ENCODE measurements at places on chromosomes 13 and 19.
A peak's percentile ranks its signal among the peaks of the same experiment; 100 is the strongest.

DNA sequence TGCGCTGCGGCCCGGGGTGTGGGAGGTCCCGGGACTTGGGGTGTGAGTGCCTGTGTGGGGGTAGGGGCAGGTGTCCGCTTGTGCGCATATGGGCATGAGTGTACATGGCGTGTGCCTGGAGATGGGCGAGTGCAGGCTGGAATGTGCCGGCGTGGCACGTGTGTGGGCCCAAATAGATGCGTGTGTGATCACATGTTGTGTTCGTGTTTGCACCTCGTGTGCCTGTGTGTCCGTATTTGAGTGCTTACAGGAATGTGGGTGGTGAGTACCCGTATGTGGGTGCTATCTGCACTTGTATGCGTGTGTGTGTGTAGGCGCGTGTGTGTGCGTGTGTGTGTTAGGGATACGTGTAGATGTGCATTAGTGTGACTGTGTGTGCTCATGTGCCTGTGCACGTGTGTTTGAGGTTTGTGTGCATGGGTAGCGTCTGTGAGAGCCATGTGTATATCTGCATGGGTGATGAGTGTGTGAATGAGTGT is 3.4 kb downstream of the ZNF536 start:
- no peak for DNase-seq

DNA sequence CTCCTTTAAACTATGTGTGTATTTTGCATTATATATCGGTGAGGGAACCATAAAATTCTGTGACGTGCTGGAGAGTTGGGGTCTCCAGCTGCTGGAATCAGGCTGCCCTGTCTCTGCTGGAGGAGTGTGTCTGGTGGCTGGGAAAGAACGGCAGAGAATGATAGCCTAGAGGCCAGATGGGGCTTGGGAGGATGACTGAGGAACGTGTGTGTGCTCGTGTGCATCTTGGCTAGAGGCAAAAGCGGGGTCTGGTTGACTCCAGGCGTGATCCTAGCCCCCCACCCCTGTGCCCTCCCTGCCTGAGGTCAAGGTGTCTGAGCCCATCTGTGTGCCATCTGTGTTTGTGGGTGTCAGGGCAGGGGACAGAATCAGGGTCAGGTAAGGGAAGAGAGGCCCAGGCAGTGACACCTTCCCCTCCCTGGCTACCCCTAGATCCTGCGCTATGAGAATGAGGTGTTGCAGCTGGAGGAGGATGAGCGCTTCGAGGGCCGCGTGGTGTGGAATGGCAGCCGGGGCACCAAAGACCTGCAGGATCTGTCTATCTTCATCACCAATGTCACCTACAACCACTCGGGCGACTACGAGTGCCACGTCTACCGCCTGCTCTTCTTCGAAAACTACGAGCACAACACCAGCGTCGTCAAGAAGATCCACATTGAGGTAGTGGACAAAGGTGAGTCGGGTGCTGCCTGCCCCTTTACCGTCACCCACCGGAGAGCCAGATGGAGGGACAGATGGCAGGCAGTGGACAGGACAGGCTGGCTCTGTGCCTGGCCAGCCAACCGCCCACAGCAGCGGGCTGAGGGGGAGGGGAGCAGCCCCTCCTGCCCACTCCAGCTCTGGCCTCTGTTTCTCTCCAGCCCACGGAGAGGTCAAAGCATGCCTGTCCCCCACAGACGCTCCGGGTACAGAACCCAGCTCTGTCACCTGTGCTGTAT is 3.1 kb downstream of the SCN1B start:
- DNase-seq, result no peak

DNA sequence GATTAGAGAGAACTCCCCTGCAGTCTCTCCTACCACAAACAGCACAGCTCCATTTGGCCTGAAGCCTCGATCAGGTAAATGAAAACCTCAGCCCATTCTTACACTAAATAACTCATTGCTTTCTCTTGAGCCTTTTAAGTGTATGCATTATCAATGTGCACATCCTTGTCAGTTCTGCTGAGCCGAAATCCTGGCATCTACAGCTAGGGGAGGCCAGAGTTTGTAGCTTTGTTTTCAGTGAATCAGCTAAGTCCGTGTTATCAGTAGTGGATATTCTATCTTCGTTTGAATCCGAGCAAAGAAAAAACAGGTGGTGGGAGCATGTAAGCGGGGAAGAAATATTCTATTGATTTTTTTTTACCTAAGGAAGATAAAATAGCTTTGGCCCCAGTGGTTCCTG is 84.4 kb downstream of the ESD start:
- DNase-seq, result no peak

DNA sequence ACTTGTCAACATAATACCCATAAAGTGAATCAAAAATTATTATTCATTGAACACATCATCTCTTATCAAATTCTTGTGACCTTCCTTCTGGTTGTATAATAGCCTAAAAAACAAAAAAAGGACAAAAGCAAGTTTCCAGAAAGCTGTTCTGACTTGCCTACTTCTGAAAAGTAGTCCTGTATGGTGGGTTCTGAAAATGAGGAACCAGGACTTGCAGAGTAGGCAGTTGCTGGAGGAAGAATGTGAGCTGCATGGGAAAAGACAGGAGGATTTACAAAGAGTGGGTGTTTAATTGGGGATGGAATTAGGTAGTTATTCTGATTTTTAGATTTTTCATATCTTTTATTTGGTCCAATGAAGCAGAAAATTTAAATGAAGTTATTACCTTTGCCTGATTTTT is 56.7 kb downstream of the RCBTB2 start:
- DNase-seq, result no peak

GRCh38 chr13:110533771-110534670 is 27.5 kb downstream of the RAB20 start:
- DNase-seq, result no peak

GRCh38 chr13:50006426-50007135 is 8.7 kb upstream of the KCNRG start:
- no peak for DNase-seq

GRCh38 chr19:40862785-40863184 is 12.5 kb upstream of the CYP2A6 start:
- peak; percentile 12 for DNase-seq

DNA sequence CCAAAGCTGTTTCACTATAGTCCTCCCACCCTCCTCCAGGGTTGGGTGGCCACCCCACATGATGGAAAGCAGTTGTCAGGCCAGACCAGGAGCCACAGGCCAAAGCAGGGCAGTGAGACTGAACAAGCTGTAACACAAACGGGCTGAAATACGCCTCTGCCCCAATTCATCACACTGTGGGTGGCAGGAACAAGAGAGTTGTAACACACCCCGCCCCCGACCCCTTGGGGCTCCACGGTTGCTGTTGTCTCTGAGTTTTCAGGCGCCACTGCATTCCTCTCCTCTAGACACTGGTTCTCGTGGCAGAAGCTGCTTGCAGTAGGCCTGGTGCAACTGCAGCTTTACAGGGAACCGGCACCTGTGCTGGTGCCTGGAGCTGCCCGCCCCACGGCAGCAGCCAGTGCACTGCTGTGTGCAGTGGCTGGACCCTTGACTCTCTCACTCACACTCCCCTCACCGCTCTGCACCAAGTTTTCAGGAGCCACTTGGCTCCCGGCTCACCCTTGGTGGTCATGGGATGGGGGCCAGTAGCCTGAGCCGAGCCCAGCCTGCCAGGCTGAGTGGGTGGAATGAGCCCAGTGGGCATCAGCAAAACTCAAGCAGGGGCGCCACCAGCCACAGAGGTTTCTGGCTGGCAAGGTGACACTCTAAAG is 1314.5 kb upstream of the MIR17HG start:
- no peak for DNase-seq

GRCh38 chr19:44968118-44968517 is 12.9 kb downstream of the CLPTM1 start:
- DNase-seq, result no peak

Data from fibroblast of the conjunctiva (primary cell).